CD4-positive, alpha-beta T cell treated with Interleukin-10 for 1 hour (primary cell): ENCODE measurements at places on chromosomes 4 and X.

GRCh38 chr4:41281038-41281634 is 24.4 kb downstream of the UCHL1 start:
- peak; percentile 62 for DNase-seq

- no peak for DNase-seq
These were observed 160.5 kb downstream of the TBX22 start for GRCh38 chrX:80174925-80175574.

DNA sequence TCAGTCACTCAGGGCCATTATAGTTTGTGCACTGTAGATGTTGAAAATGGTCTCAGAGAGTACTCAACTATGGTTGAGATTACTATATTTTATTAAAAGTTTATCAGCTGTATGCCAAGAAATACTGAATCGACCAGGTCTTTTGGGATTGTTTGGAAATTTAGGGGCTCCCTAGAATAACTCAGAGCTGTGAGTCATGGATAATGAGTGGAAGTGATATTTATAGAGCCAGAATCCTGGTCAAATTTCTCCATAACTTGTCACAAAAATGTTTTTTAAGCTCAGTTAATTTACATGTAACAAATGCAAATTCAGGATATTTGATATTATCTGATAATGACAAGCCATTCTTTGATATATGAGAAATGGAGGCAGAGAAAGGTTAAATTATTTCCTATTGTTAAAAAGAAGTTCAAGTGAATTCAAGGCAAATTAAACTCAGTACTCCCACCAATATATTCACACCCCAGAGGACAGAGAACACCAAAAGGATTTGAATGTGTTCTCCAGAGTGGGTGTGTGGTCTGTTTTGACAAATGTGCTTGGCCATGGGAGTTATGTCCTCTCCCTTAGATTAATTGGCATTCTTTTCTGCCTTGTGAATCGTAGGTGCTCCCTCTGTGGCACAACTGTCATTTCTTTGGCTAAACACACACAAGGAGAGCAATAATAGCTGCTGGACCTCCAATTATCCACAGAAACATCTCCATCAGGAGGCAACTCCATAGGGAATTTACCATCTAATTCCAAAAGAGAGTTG is 37.7 kb downstream of the ARHGAP24 start:
- no peak for DNase-seq

DNA sequence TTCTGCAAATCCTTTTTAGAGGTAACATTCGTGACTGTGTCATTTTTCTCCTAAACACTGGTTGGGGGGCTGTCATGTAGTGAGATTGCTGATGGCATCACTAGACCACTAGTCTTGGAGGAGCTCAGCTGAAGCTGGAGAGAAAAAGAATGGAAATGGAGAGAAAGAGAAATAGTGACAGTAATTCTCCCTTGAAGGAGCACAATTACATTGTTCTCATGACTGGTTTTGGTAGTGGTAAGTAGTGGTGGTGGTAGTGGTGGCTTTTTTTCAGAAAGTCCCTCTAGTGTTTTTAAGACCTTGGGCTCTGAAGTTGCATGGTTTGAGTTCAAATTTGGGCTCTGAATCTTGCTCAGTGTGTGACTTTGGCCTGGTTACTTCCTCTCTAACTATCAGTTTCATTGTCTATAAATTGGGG is 99.8 kb downstream of the LARP7 start:
- no peak for DNase-seq

DNA sequence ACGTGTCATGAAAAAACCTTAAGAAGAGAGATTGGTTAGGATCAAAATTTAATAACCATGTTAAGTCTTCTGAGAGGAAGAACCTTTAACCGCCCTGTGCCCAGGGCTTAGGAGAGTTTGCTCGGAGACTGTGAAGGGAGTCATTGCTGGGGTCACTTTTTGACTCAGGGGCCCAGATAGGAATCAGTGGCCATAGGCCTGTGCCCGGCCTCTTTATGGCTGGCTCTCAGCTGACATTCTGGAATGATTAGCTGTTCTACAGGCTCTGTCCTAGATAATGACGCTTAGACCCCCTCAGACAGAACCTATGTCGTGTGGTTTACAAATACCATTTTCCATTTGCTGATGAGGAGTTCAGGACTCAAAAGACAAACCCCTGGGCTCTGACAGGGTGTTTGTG is 174.1 kb downstream of the DCLK2 start:
- no peak for DNase-seq

DNA sequence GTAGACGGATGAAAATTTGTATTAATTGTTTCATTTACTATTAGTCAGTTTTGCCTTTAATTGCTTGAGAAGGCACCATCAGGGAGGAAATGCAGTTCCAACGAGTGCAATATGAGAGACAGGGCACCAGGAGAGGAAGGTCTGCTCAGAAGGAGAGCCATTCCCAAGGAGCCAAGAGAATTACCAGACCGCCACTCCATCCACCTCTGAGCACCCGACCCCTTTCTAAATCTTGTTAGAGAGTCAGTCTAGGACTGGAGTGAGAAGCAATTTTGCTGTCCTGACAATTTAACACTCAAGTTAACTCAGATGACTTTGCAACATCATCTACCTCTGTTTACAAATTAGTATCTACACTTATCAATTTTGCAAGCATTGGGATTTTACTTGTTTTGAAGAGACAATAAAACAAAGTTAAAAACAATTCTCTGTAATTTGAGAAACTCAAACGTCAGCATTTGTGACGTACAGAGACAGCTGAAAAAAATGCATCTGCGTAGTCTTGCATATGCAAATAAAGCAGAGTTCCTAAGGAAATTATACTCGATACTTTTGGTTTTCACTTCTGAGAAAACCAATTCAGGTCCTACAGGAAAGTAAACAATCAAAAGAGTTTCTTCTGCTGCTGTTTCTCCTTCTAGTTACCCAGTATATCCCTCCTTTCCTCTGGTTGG is 1704.7 kb upstream of the TENM3 start:
- no peak for DNase-seq
